ENCODE measurements at places on chromosomes 11 and 22.

DNA sequence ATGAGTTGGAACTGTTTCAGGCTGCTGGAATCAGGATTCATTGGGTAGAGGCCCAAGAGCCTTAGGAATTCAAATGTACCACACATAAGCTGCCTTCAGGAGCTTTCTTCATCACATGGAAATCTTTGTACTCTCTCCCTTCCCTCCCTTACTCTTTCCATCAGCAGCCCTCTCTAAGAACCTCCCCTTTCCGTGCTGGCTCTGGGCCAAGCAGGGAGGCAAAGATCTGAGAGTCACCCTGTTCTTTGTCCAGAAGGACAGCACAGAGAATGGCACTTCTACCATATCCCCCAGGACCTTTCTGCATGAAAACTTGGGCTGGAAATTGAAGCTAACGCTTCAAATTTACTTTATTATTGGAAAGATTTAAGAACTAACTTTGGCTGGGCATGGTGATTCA lies 20.7 kb upstream of the TPBGL start:
- no peak for DNase-seq

- no peak for DNase-seq
Measured at GRCh38 chr11:125270711-125271110, 106.2 kb downstream of the PKNOX2 start.

DNA sequence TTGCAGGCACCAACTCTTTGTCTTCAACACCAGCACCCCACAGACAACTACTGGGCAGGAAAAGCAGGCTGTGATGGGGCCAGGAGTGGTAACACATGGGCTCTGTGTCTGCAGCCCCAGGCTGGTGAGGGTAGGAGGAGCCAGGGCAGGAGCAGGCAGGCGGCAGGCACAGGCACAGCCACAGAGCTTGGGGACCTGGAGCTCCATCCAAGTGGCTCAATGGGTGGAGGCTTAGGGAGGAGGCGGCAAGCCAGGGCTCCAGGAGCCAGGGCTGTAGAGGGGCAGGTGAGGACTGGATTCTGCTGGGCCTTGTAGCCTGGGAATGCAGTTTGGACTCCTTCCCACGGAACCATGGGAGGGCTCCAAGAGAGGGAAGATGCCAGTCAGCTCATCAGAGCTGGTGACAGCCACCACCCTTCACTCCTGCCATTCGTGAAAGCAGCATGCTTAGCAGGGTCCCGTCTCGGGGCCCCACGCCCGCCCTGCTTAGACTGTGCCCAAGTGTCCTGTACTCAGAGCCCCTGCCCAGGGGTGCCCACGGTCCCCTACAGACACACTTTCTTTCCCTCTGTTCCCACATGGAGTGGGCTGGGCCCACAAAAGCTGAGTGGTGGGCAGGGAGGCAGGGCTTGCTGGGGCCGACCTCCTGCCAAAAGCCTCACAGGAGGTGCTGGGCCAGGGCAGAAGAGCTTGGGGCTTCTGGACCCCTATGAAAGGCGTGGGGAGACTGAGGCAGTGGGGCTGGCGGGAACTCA lies 12.4 kb downstream of the TTC38 start:
- DNase-seq = no peak

- DNase-seq = no peak
Measured at GRCh38 chr11:130769782-130770535, 146.3 kb downstream of the SNX19 start.

DNA sequence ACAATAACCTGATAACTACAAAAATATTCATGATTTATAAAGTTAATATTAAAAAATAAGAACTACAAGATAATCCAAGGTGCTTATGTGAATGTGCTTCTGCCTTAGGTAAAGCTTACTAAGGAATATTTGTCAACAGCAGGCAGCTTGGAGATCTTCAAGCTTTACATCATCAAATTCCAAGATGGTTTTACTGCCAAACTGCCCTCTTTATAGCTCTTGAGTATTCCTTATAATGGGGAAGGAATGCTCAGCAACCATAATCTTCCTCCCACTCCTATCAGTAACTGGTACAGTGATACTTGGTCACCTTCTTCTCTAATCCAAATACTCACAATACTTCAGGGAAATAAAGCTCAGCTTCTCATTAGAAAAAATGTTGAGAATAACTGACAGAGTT lies 30.1 kb downstream of the SBF2 start:
- DNase-seq = no peak

- DNase-seq = no peak
Measured at GRCh38 chr11:64253481-64253880, 2.2 kb downstream of the PLCB3 start.

DNA sequence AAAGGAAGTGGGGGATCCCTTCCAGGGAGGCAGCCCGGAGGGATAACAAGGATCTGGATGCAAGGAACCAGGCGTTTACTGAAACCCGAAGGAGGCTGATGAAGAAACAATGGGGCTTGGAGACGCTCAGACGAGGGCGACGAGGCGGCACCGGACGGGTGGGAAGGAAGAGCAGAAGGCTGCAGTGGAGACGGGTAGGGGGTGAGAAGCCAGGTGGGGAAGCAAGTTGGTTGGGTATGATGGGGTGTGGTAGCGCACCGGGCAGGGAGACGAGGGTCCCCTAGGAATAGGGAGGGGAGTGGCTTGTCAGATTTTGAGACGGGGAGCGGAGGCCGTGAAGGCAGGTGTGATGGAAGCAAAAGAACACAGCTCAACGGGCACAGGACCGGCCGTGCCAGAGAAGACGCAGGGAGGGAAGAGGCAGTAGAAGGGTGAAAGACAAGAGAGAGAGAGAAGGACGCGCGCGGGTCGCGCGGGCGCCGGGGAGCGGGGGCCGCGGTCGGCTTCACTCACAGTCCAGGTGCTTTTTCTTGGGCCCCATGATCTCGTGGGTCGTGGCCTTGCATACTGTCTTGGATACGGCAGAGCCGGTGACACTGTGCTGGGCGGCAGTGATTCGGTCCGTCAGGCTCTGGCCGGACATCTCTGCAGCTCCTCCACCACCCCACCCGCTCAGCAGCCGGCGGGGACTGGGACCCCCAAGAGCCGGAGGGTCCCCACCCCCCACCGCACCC lies 579 bp downstream of the PICALM start:
- peak; percentile 54 for DNase-seq

- no peak for DNase-seq
Measured at GRCh38 chr11:68968306-68969250, 12.2 kb downstream of the MRGPRD start.

DNA sequence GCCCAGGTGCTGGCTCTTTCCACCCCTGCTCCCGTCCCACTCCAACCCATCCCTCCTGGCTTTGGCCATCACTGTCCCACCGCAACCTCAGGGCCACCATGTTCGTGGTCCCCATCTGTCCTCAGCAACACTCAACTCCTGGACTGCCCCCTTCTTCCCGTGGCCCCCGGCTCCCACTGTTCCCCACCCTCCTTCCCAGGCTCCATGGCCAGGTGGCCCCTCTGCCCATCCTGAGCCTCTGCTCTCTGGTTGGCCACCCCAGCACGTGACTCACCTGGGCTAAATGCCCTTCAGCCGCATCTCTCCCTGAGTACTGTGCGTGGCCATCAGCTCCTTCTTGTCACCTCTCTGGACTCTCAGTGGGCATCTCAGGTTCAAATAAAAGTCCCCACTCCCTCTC lies 41.6 kb upstream of the PHF21B start:
- DNase-seq = no peak

DNA sequence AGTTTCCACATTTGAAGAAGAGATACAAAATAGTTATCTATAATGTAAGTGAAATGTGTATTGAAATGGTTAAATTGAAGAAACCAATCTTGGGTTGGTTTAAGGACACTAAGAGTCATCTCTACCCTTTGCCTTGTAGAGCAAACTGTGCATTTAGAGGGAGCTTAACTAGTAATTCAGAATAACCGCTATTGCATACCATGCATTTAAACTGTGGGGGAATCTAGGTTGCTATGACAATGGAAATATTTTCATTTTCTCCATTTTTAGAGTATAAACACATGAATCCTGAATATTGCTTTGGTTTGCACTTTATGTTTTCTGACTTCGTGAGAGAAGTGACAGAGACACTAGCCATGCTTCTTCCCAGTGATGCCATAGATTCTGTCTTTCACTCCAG lies 39.7 kb downstream of the FAT3 start:
- DNase-seq = no peak

- no peak for DNase-seq
Measured at GRCh38 chr22:33757802-33758483, 162.3 kb downstream of the LARGE1 start.

DNA sequence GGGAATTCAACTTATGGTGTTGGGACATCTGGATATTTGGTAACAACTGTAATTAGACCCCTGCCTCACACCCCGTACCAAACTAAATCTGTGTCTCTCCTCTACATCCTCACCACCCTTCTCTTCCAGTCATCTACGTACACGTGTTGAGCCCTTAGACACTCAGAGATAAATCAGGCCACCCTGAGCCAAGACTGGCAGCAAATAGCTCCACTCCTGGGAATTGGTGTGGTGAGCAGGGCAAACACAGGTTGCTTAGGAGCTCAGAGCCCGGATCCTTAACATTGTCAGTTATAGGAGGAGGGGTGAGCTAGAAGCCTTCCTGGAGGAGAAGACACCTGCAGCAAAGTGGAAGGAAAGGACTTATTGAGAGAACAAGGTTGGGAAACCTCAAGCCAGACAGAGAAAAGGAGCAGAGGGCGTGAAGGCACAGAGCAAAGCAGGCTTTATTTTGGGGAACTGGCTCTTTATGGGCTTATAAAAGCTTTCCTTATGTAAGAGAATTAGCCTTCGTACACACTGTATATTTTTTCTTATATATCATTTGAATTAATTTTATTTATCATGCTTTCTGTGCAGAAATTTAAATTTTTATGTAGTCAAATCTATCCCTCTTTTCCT lies 36.9 kb upstream of the KLHL35 start:
- no peak for DNase-seq

DNA sequence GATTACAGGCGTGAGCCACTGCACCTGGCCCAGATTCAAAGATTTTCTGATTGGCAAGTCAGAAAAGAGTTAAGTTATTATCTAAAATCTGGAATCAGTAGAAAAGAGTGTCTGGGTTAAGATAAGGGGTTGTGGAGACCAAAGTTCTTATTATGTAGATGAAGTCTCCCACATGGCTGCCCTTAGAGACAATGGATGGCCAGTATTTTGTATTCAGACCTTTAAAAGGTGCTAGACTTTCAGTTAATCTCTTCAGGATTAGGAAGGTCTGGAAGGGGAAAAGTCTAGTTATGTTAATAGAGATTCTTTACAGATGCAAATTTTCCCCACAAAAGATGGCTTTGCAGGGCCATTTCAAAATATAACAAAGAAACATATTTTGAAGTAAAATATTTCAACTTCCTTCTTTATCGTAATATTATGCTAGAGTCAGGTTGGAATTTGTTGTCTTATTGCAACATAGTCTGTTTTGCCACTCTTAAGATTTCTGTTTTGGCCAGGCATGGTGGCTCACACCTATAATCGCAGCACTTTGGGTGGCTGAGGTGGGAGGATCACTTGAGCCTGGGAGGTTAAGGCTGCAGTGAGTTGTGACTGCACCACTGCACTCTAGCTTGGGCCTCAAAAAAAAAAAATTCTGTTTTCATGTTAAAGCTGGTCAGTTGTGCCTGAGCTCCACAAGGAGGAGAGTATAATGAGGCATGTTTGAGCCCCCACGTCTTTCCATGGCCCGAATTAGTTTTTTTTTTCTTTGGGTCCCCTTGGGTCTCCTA lies 14.0 kb downstream of the GRAMD1B start:
- DNase-seq = no peak

GRCh38 chr11:60788401-60789125 lies 3.4 kb downstream of the MS4A10 start:
- DNase-seq = no peak

DNA sequence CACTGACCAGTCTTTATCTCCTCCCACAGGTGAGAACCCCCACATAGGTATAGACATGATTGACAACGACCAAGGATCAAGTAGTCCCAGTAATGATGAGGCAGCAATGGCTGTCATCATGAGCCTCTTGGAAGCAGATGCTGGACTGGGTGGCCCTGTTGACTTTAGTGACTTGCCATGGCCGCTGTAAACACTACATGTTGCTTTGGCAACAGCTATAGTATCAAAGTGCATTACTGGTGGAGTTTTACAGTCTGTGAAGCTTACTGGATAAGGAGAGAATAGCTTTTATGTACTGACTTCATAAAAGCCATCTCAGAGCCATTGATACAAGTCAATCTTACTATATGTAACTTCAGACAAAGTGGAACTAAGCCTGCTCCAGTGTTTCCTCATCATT lies 76.5 kb downstream of the BTBD10 start:
- no peak for DNase-seq

DNA sequence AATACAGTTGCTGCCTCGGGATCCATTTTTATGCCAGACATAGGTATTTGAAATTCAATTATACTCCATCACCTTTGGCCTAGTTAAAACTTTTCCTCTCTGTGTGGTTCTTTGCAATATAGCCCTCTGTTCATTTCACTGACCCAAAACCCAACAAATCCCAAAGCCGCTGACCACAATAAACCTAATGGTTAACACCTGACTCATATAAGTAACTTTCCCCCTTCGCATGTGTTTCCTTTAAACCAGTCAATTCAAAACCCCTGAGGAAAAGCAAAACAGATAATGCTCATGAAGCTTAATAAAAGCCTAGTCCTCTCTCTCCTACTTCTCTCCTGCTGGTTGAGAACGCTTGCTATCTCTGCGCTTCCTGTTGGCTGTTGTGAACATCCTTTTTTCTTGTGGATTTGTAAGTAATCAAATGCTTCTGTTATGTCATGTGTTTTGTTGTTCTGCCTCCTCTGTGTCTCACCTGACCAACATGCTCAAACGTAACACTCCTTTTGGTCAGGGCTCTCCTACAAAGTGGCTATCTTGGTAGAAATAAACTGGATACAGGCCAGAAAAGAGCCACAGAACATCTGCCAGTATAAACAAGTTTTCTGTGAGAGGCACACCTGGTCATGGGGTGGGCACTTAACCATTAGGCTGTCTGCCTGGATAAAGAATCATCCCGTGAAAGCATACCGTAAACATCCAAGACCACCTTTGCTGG lies 652.6 kb downstream of the METTL15 start:
- no peak for DNase-seq

GRCh38 chr11:35247428-35247827 lies 108.5 kb downstream of the CD44 start:
- DNase-seq = peak; percentile 27

- DNase-seq = peak; percentile 70
Measured at GRCh38 chr22:43346521-43346929, 3.4 kb upstream of the SCUBE1 start.

Data from activated CD4-positive, alpha-beta T cell treated with anti-CD3 and anti-CD28 coated beads, Interleukin-2, amount 50 U/mL, for 48 hours (primary cell).